ENCODE measurements at places on chromosomes 7 and 10.

DNA sequence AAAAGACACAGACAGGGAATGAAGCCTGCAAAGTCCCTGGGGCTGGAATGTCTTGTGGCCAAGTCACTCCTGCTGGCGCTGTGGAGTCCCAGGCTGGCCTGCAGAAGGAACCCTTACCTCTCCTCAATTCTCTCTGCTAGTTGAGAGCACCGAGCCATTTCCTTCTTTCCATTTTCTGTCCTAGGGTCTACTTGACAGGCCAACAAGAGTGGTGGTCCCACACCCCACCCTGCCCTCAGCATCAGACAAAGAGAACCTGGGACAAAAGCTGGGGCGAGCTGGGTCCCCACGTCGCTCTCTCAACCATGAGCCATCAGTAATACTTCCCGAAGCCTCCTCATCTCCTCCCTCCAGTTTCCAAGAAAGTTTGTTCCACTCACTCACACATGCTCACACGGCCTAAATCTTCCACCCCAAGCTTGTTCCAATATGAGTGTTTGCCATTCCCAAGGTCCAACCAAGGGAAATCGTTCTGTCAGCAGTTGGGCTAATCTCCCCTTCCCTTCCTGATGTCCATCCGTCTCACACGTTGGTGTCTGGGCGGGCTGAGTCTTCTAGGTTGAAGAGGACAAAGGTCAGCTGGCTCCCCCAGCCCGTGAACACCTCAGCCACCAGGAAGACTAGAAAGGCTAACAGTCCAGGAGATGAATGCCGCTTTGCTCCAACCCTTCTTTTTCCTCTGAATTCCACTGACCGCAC, 44.3 kb downstream of the CLEC2L start:
- DNase-seq, result no peak

GRCh38 chr7:133054162-133054840, 27.6 kb downstream of the CHCHD3 start:
- DNase-seq, result no peak

- DNase-seq, result peak; percentile 36
Observed at GRCh38 chr7:23530405-23530804, 1.4 kb downstream of the TRA2A start.

- no peak for DNase-seq
Observed at GRCh38 chr7:1121886-1122831, 34.2 kb downstream of the GPER1 start.

DNA sequence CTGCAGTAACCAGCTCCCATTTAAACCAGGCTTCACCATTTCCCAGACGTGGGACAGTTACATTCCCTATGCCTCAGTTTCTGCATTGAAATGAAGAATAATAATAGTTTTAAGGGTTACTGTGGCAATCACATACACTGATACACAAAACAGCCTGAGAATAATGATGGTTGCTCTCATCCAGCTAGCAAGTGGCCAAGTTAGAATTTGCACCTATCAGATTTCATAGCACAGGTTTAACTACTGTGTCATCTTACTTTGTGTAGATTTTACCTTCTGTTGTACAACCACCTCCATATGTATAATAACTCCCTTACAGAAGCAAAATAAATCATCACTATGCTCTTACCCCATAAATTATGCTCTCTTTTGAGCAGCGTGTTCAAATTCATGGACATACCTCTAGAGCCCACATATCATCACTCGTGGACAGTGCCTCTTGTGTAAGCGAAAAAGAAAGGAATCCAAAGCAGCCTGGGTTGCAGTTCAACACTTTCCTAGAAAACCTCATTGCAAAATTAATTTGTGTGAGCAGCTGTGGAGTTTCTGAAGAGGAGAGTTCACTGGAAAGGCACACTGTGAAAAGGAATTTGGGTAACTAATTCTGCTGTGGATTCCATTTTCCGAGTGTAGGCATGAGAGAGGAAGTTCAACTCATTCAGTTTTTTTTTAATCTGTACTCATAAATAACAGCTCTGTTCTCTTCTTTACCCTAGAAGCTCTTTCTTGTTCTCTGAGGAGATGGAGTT, 492.5 kb downstream of the ARL4A start:
- DNase-seq, result no peak

DNA sequence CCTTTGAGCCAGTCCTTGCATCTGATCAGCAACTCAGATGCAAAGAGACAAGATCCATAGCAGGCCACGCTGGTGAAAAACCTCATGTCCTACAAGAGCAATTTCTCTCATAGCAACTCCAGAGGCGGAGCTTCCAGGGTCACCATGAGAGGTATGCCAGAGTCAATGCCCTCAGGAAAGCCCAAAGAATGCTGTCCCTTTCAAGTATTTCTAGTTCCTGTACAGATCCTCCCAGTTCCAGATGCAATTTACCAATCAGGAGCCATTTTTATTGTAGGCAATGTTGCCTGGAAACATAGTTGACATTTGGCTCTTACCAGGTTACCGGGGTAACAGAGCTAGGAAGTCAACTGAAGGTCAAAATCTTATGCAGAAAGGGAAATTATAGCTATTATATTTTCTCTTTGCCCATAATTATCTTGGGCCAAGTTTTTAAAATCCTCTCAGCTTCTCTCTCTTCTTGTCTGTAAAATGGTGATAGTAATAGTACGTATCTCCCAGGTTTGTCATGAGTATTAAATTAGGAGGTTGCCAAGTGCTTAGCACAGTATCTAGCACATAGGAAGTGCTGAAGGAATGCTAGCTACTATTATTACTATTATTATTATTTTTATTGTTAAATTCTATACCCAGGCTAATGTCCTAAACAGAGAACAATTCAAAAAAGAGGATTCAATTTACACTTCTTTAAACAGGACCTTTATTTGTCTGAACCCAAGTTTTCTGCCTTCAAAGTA, 46.3 kb upstream of the TM9SF3 start:
- peak; percentile 32 for DNase-seq

- DNase-seq, result no peak
Observed at GRCh38 chr10:42960491-42960990, 116.3 kb upstream of the RET start.

DNA sequence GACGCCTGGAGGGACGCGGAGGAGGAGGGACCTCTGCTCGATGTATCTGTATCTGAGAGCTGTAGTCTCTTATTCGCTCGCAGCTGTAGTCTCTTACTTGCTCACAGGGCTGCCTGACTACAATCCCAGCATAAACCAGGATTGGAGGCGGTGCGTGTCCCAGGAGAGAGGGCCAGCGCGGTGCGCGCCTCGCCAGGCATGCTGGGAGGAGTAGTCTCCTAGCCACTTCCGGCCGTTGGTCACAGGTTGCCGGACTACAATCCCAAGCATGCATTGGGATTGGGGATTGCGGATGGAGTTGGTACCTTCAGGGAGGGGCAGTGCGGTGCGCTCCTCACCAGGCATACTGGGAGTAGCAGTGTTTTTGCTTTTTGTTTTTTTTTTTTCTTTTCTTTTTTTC, 421.7 kb upstream of the NUPR2 start:
- peak; percentile 98 for DNase-seq

- DNase-seq, result no peak
Observed at GRCh38 chr7:111025006-111025405, 65.9 kb upstream of the LRRN3 start.

GRCh38 chr10:52770904-52771303, 1.7 kb downstream of the MBL2 start:
- no peak for DNase-seq

DNA sequence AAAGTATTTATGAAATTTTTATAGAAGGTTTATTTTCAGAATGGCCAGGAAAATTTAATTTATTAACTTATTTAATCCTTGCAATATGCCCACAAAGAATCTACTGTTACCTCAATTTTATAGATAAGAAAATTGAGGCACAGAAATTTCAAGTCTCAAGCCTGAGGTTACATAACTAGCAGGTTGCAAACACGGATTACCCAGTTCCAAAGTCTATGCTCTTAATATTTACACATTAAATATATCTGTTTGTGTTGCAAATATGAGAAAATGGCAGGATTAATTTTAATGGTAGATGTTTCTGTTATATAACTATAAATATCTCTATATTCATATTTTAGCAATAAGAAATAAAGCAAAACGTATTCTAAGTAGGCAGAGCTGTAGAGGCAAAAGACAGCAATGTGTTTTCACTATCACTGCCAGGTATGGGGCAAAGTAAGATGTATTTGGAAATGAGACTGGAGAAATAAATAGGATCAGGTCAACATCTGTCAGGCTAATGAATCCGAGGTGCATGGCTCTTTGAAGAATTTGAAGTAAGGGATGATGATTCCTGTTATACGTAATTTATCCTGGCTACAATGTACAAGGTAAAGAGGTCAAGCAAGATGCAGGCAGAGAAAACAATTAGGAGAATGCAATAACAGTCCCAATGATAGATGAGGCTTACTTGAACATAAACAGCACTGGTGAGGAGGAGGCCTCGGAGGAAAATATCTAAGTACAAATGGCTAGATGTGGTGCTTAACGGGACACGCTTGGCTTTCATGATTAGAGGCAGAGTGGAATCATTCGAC, 354.1 kb upstream of the VSTM2A start:
- DNase-seq, result no peak

DNA sequence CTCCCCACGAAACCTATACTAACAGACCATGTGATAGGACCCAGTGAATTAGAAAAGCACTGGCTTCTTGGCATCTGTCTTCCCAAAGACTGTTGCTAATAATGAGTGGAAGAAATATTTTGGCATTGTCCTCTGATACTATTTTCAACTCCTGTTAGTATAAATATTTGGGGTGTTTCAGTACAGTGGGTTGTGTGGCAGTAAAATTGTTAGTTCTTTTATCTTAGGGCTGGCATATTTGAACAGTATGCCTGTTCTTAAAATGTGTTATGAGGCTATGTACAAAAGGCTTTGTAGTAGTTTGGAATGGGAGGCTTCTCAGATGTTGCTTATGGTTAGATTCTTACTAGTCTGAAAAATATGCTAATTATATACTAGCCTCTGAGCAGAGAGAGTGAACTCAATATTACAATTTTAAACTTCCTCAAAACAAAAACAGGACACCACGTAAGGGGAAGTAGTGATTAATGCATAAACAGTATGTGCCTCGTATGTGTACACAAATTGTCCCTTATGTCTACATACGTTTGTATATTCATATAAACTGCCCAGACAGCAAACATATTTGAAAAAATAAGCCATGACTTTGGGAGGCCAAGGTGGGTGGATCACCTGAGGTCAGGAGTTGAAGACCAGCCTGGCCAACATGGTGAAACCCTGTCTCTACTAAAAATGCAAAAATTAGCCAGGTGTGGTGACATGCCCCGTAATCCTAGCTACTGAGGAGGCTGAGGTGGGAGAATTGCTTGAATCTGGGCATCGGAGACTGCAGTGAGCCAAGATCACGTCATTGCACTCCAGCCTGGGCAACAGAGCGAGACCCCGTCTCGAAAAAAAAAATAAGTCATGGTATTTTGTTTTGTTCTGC, 115.4 kb downstream of the ARID5B start:
- no peak for DNase-seq

- no peak for DNase-seq
Observed at GRCh38 chr10:77390481-77390891, 247.1 kb downstream of the KCNMA1 start.

DNA sequence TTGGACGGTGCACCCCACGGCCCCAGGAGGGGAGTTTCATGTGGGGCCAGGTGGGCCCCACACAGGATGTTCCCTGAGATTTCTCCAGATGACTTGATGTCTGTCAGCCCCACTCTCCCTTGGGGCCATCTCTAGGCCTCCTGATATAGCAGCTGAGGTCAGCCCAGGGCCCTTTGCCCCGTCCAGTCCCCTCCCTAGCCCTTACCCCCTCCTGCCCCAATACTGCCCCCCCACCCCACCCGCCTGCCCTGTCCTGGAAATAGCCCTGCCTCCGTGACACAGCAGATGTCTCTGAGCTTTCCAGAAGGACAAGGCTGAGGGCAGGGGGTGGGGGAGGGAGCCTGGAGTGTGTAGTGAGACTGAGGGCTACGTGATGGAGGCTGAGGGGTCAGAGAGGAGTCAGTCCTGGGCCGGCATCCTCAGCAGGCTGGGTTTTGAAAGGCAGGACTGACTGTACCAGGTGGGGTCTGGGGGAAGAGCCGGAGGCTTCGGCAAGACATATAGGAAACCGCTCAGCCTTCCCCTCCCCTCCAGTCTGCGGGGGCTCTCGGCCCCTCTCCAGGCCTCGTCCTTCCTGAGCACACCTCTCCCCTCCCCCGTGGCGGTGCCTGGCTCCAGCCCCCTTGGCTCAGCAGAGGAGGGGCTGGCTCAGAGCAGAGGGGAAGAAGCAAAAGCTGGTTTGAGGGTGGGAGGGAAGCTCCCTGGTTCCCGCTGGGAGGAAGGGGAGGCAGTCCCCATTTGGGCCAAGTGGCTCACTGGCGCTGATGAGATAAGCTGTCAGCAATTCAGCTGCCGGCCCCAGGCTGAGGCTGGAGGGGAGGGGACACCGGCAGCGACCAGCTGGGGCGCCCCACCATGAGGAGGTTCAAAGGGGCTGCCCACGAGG, 2.0 kb downstream of the FLNC start:
- DNase-seq, result no peak

DNA sequence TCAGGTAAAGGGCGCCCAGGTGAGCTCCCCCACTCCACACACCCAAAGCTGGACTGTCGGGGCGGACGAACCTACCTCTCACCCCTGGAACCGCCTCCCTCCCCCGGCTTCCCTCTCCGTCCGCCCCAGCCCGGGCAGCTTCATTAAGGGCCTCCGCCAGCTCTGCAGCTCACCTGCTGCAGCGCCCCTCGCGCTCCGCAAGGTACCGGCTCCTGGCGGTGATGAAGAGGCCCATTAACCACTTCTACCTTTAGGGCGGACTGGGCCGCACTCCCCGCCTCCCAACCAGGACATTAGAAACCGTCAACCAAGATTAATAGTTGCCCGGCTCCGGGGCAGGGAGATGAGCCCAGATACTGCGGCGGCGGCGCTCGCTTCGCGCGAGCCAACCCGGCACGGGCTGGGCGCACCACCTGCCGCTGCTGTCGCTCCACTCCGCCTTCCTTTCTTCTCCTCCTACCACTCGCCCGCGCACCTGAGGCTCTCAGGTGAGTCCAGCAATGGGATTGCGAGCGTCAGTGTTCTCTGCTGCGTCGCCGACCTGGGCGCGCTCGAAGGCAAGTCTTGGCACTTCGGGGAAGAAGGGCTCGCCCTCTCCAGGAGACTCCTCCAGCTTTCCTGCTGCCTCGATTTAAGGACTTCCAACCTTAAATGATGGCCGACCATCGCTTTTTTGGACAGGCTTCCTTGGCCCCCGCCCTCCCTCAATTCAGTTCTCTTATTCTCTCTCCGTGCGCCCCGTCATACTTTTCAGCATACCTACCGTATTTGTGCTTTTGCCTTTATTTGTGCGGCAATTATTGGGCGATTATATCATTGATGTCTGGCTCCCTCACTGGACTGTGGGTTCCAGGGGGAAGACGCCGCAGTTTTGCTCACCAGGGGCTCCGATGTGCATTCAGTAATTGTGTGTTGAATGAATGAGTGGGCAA, 13.6 kb upstream of the KAZALD1 start:
- DNase-seq, result no peak

- no peak for DNase-seq
Observed at GRCh38 chr10:71981015-71981875, 17.1 kb downstream of the CHST3 start.
